ENCODE measurements at places on chromosomes 7 and 10.

DNA sequence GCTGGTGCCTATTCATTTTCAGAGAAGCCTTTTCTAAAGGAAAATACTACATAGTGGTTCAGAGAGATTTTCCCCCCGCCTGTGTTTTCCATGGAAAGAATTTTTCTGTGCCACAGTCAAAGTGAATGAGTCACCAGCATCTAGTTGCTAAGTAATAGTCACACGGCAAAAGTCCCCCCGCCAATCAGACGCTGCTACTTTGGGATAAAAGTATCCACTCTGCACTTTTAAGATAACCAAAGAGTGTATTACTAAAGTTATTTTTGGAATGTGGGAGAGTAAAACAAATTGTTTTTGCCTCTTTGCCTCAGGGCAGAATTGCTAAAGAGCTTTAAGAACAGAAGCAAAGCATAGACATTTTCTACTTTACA, 23.5 kb downstream of the ABLIM1 start:
- no peak for DNase-seq

DNA sequence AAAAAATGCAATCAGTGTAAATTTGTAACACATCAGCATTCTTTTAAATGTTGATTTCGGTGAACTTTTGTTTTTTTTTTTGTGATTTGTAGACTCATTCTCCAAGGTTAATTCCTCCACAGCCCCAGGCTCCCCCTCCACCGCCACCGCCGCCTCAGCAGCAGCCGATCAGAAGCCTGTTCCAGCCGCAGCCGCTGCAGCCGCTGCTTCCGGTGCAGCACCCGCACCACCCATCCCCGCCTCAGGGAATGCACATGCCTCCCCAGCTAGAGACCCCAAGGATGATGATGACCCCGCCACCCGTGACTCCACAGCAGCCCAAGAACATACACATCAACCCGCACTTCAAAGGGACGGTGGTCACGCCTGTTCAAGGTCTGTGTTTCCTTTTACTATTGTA, 66.6 kb downstream of the RBM33 start:
- DNase-seq = no peak

DNA sequence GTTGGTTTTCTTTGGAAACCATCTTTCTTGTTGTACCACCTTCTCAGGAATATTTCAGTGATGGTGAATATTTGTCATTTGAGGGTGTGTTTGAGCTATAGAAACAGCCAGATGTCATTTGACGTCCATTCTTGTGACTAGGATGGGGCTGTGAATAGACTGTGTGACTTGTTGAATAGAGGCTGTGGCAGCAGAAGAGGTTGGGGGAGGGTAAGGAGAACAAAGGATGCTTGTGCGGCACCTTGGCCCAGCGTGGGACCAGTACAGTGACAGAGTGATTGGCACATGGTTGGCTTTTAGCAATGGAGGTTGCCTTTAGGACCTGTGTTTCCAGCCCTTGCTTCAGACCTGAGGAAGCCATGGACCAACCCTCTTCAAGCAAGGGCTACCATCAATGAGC, 11.3 kb downstream of the DMBT1 start:
- DNase-seq = no peak

DNA sequence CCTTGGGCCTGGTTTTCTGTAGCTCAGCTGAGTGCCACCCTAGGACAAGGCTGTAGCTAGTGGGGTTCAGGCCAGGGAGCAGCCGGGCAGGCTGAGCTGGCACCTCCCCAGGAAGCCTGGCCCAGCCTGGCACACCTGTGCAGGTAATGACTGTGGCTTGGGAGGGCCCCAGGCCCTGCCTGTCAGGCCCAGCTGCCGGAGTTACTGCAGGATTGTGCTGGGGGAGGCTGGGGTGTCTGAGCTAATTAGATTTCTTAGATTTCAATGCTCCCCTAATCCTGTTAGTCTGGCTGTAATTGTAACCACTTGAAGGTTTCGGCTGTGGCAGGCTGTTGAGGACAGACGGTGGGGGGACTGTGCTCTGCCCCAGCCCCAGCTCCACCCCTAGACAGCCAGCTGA, 6.0 kb downstream of the ZMIZ1 start:
- DNase-seq = no peak

Data from NCI-H2081 treated with DMSO at 0.1 percent for 48 hours (cell line).